ENCODE measurements at places on chromosomes 1 and 21.
A peak's percentile ranks its signal among the peaks of the same experiment; 100 is the strongest.

DNA sequence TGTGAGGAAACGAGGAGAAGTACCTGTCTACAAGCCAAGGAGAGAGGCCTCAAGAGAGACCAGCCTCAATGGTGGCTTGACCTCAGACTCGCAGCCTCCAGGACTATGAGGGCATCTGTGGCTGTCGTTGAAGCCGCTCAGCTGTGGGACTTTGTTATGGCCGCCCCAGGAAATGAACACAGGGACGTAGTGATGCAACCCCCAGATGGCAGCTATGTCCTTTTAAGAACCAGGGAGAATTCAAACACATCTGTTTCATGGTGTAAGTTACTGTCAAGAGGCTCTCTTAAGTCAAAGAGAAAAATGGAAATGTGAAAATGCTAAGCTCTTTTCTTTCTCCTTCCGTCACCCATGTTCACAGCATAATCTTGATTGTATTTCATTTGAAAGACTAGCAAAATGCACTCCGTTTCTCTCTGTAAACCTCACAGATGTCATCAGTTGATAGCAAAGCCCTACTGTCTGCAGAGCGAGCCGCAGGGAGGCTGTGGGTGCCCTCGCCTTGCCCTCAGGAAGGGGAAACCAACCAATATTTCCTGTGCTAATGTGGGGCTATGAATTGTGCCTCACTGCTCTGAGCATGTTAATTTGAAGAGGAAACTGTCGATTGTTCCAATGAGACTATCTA, 21.3 kb downstream of the UBASH3A start:
- DNase-seq: peak; percentile 96

DNA sequence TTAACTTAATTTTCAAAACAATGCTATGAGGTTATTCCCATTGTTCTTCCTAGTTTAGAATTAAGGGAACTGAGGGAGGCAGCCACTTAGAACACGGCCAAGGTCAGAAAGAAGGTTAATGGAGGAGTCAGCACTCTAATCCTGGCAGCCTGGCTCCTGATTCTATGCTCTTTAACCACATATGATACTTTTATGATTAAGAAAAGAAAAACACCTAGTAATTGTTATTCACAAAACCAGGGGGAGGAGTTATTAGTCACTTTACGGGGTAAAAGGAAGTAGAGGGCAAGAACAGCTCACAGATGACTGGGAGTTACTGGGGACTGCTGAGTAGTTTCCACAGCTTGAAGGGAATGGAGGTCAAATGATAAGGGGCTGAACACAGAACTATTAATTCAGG, 38.6 kb downstream of the GADD45A start:
- no peak for DNase-seq

GRCh38 chr1:72322910-72323309, 40.6 kb upstream of the NEGR1 start:
- DNase-seq: no peak

- DNase-seq: no peak
Measured at GRCh38 chr21:42696501-42697040, 43.1 kb downstream of the PDE9A start.

GRCh38 chr1:147811751-147812150, 51.3 kb upstream of the GJA5 start:
- DNase-seq: no peak

DNA sequence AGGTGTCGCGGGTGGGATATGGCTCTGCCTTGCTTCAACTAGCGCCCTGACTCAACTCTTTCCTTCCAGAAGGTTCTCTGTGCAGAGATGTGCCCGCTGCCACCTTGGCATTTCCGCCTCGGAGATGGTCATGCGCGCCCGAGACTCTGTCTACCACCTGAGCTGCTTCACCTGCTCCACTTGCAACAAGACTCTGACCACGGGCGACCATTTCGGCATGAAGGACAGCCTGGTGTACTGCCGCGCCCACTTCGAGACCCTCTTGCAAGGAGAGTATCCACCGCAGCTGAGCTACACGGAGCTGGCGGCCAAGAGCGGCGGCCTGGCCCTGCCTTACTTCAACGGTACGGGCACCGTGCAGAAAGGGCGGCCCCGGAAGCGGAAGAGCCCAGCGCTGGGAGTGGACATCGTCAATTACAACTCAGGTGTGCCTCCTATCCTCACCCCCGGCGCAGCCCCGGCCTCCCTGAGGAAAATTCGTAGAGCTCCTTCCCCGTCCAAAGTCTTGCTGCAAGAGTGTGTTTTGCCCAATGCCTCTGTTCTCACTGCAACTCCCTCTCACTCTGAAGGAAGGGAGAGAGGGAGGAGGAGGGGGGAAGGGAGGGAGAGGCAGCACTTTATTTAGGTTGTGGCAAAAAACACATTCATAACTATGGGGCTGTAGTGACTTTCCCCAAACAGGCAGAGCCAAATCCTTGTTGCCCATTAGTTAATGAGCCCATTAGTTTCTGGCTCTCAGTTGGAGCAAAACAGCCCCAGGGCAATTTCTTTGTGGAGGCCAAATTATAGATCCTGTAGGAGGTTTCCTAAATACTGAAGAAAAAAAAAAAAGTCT, 4.3 kb downstream of the LHX9 start:
- DNase-seq: no peak

- no peak for DNase-seq
Measured at GRCh38 chr1:76463278-76463677, 388.7 kb downstream of the ST6GALNAC3 start.

DNA sequence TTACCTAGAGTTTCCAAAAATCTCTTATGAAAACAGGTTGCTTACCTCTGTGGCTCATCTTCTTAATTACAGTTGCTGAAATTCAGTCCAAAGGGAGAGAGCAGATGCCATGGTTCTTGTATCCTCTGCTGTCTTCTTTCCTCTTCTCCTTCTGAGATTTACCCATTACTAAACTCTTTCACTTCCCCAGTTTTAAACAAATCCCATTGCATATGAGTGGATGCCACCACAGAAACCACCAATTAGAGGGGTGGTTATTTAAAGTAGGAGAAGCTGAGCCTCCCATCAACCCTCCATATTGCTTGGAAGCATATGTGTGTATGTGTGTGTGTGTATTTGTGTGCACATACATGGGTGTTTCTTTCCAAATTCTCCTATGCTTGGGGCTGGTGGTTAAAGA, 128.5 kb upstream of the KCNK1 start:
- DNase-seq: no peak

DNA sequence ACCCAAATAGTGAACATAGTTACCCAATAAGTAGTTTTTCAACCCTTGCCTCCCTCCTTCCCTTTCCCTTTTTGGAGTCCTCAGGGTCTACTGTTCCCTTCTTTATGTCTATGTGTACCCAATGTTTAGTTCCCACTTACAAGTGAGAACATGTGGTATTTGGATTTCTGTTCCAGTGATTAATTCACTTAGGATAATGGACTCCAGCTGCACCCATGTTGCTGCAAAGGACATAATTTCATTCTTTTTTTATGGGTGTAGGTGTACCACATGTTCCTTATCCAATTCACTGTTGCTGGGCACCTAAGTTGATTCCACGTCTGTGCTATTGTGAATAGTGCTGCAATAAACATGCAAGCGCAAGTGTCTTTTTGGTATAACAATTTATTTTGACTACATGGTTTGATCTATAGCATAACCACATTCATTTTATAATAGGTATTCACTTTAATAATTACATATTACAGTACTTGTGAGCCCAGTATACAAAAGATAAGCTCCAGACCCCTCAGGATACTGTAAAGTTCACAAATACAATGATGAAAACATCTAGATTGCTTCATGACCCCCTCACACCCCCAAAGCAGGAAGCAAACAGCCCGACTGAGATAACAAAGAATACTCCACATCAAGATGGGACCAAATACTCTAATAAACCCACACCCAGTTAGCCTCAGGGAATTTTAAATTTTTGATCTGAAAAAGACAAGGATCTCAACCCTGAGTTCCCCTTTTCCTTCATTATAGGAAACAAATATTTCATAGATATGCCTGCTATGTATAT, 45.3 kb downstream of the PUM1 start:
- DNase-seq: no peak

- DNase-seq: peak; percentile 12
Measured at GRCh38 chr1:165143437-165144065, 213.0 kb downstream of the LMX1A start.

DNA sequence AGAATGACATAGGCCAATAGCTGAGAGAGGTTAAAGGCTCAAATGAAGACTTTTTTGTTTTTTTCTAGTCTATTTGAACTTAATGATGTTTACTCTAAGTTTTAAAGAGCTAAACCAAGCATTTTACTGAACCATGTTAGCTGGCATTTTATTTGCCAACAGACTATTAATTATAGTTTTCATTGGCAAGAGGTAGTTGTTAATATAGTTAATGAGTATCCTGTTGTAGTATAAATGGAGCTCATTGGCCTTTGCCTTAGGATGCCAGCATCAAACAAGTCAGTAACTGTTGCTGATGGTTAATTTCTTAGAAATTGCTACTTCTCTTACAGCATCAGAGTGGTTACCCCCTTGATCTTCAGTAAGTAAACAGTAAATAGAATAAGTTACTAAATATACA, 339.0 kb upstream of the B3GALT2 start:
- no peak for DNase-seq

GRCh38 chr1:189463166-189463565, 1014.5 kb downstream of the BRINP3 start:
- DNase-seq: no peak

GRCh38 chr1:233282582-233282886, 13.0 kb downstream of the PCNX2 start:
- no peak for DNase-seq

DNA sequence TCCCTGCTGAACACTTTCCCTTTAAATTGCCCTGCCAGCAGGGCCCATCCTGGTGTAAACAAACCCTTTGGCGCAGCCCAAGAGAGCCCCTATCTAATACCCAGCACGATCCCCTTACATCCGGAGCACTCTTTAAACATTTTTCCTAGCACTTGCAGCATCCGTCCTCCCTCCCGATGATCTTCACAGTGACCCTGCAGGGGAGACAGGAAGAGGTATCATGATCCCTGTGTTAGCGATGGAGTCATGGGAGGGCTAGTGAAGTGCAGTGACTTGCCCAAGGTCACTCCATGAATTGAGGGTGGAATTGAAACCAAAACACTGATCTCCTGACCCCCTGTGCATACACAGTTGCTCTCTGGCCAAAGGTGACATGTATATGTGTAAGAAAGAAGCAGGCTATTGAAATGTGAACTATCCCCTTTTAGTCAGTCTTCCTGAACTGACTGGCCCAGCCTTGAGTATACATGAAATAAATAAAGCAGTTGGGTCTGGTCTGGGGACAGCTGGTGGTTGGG, 9.8 kb upstream of the KCNQ4 start:
- no peak for DNase-seq

- DNase-seq: no peak
Measured at GRCh38 chr21:39127506-39127905, 55.7 kb downstream of the PSMG1 start.

- DNase-seq: no peak
Measured at GRCh38 chr1:153685544-153686340, 7.3 kb downstream of the NPR1 start.

DNA sequence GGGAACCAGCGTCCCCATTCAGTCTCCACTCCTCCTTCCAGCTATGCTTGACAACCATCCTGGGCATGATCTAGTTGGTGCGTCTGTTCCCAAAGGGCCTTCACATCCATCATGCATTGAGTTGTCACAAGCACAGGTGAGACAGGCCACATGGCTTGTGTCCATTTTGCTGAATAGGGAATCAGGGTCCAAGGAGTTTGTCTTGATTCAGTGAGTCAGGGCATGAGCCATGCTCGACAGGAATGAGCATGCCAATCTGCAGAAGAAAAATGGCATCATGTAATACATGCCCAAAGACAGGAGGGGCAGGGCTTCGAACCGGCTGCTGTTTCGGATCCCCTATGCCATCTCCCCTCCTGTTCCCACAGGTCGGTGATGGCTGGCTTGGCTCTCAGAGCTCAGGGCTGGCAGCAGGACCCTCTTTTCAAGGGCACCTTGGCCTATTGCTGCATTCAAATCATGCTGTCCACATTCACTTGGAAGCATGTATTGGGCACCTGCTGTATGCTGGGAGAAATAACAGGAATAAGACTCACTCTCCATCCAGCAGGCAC, 44.5 kb downstream of the PKP1 start:
- DNase-seq: no peak

DNA sequence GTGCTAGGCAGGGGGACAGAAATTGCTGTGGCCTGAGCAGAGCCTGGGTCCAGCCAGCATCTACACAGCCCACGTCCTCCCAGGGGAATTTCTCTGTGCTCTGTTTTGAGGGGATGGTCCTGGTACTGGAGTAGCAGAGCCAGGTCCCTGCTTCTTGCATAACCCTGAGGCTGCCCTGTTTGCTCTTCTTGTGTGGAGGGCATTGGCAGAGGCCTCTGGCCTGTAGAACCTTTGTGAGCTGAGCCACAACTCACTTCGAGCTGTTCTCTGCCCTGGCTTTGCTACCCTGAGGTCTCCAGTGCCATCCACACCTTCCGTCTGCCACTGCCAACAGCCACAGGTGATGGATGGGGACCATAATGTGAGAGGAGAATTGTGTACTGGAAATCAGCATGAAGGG, 101.9 kb downstream of the KCNJ15 start:
- DNase-seq: no peak

DNA sequence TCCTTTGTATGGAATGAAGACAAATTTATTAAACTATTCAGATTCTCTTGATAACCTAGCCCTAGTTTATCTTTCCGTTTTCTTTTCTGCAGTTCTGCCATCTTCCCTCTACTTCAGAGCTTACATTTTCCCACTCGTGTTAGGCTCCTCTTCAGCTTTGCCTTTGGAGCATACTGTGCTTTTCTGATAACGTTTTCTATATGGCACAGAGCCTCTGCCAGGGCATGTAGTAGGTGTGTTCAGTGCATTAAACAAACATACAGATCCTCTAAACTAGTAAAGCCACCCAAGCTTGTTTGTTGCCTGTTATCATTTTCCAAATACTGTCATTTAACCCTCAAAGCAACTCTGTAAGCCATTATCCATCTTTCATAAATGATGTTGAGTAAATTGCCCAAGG, 25.1 kb downstream of the DYRK1A start:
- DNase-seq: no peak

- no peak for DNase-seq
Measured at GRCh38 chr21:43358940-43359822, 67.8 kb downstream of the SIK1 start.

DNA sequence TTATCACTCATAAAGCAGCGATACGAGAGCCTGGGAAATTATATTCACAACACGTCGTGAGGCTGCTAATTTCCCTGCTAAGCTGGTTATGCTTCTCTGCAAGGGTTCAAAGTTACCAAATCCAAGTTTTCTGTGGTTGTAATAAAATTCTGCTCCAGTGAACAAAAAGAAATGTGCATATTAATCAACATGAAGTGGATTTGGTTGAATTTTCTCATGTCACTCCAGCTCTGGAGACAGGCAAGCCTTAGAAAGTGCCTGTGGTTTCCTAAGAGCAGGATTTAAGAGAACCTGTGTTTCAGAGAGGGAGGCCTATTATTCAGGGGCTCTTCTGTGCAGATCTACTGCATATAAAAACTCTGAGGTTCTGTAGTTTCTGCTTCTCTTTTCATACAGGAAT, 87.5 kb downstream of the WLS start:
- DNase-seq: peak; percentile 49

DNA sequence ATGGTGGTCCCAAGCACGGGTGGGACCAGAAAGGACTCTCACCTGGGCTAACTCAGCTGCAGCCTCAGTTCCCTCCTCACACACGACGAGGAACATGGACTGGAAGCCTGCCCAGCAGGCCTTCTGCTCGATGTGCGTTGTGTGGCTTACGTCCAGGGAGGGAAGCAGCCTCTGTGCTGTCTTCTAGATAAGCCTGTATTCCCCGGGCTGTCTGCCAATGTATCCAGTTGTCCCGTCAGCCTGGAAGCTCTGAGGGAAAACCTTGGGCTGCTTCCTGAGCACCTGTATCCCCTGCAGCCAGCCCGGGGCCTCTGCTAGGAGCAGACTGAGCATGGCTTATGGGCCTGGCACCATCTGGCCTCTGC, 10.5 kb downstream of the PCSK9 start:
- DNase-seq: no peak

GRCh38 chr21:44456915-44457736, 1.8 kb downstream of the LRRC3 start:
- DNase-seq: no peak

All from A673 (cell line).